ENCODE measurements at places on chromosomes 7 and 10.

DNA sequence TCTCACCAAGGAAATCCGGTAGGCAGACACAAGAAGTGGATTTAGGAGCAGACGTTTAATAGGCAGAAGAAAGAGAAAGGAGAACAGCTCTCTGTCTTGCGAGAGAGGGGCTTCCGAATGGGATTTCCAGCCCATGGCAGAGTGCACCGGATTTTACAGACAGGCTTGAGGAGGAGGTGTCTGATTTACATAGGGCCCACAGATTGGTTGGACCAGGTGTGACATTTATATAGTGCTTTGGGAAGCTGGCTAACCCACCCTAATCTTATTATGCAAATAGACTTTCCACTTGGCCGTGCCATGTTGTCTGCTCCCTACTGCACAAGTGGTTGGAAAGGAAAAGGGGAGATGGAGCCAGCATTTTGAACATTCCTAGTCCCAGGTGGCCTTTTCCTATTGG is 57.8 kb downstream of the ANKMY2 start:
- peak; percentile 25 for DNase-seq

GRCh38 chr10:1287971-1288401 is 231.8 kb downstream of the WDR37 start:
- DNase-seq, result no peak

- no peak for DNase-seq
Measured at GRCh38 chr7:153414288-153414629, 637.9 kb upstream of the DPP6 start.

- no peak for DNase-seq
Measured at GRCh38 chr7:129807863-129808262, 144.9 kb downstream of the UBE2H start.

- no peak for DNase-seq
Measured at GRCh38 chr10:112952282-112953173, 2.5 kb downstream of the TCF7L2 start.
